ENCODE measurements at places on chromosomes 3 and 15.
A peak's percentile ranks its signal among the peaks of the same experiment; 100 is the strongest.

DNA sequence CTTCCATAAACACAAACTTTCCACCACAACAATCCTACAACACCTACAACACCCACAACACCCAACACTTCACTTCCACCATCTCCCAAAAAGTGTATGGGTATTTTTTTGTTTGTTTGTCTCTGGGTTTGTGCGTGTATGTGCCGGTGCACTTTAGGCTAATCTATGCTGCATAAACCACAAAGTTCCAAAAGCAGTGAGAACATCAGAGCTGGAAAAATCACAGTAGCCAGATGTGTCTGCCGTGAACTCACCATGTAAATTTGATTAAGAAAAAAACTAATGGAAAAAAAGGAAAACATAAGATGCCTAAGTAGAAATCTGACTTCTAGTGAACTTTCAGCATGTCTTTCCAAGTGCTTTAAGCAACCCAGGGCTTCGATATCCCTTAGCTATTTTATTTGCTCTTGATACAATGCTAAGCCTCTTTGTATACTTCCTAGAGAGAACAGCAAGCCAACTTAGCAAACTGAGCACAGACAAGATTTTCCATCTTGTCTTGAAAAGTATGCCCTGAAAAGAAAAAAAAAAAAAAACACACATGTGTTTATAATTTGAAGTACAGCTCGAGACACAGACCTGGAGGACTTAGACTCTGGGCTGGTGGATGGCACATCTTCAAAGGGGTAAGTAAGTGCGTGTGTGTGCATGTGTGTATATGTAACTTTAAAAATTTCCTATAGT, 91.4 kb downstream of the WWTR1 start:
- DNase-seq: no peak

GRCh38 chr15:69265347-69265955, 33.3 kb upstream of the PAQR5 start:
- peak; percentile 34 for DNase-seq

DNA sequence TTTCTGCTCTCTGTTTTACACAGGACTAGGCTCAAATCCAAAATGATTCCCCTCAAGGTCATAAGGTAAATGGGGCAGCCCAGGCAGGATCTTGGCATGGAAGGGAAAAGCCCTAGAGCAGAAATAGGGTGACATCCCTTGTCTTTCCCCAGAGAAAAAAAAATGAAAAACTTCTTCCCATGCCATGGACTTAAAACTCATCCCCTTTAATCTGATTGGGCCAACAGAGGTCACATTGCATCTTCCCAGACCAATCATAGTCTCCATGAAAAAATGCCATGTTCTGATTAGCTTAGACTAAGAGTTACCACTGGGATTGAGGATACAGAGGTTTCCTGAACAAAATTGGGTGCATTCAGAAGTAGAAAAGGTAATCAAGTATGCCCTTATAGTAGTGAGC, 241.3 kb upstream of the LRTM1 start:
- no peak for DNase-seq

DNA sequence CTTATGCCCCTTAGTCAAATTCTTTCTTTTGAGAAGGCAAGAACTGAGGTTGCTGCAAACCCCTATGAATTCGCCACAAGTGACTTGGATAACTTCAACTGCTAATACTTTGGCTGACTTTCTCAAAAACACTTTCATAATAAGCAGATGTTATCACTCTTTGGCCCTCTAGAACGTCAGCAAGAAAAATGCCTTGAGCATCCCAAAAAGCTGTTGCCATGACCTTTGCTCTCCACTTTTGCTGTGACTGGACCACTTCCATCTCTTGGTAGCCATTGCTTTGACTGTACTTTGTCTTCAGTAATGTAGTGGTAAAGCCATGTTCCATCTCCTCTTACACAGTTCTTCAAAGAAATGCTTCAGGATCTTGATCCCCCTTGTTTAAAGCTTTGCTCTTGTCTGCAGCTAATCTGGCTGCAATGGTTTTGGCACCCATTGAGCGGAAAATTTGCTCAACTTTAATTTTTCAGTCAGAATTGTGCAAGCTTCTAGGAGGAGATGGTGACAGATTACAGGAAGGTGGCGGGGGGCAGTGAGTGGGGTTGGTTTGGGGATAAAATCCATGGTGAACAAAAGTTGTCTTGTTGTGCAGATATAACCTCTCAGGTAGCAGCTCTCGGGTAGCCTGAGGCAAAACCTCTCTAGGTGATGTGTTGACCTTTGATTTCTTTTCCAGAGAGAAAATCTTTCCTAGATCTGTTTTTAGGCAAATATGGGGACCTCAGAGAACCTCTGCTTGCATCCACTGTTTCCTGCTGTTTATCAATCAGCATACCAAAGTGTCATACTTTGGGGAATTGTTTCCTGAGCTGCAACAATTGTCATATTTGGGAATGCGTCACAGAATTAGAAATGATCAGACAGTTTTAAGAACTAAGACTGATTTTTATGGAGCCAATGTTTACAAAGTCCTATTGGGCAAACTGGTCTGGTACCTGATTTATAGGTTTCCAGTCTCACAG, 83.6 kb downstream of the CCR1 start:
- no peak for DNase-seq

DNA sequence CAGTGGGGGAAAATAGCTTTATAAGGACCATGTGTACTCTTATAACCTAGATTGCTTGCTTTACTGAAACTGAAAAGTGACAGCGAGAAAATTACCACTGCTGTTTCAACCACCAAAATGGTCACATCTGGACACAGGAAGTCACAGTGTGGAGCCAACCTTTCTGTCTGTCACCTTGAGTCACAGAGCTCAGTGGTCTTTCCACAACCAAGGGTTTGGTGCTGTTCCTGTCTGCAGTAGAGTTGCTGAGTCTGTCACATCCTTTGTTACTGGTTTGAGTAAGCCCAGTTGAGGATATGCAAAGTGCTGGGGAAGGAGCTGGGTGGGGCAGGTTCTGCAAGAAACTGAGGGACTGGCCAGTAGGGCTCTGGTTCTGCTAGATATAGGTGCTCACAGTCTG, 139.1 kb upstream of the EIF1B start:
- DNase-seq: no peak

DNA sequence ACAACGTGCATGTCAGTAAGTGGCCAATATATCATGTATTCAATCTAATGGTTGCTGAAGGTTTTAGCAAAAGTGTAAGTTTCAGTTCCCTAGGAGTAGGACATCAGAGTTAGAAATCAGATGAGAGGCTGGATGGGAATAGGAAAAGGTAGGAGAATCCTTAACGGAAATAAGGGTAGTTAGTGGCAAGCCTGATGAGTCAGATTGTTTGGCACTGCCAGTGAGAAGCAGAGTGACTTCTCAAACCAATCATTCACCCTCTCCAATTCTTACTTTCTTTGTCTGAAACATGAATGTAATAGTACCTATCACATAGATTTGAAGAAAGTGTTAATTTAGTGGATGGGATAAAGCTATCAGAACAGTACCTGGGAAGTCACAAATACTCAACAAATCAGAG, 894.0 kb downstream of the NTRK3 start:
- no peak for DNase-seq

- peak; percentile 72 for DNase-seq
Observed at GRCh38 chr15:51861557-51862359, 32.3 kb downstream of the TMOD3 start.

DNA sequence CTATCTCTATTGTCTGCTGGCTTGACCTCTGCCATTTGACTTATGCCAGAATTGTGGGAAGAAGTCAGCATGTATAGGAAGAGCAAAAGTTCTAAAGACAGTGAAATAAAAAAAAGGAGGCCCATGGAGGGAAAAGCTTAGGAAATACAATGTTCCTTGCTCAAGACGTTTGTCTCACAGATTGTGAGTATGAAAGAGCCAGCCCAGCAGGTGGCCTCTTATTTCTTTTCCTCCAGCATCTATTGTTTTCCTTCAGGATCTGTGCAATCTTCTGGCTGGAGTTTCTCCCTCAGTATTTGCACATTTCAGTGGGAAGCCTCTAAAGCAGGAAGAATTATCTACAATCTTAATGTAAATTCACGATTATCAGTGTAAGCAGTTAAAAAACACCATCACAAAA, 43.7 kb downstream of the ZDHHC3 start:
- no peak for DNase-seq

- no peak for DNase-seq
Observed at GRCh38 chr3:147409143-147410115, at the start of gene ZIC1. Gene ZIC1, plus strand, starts transcription at chr3:147409365. Its CDS starts 748 bp downstream, at chr3:147410113.

DNA sequence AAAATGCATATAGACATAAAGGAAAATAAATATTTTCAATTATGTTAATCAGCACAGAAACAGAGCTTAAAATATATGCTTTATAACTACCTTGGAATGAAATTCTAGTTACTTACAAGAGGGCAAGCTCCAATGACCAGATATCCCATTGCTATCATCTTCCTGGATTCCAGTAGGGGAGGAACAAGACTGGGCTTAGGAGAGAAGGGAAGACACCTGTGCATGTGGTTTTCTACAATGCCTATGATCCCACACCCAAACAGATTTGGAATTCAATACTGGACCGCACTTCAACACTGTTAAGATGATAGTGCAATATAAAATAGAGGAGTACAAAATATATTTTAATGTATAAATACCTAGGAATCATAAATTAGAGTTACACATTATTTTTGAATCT, 79.6 kb downstream of the ARPP21 start:
- no peak for DNase-seq

DNA sequence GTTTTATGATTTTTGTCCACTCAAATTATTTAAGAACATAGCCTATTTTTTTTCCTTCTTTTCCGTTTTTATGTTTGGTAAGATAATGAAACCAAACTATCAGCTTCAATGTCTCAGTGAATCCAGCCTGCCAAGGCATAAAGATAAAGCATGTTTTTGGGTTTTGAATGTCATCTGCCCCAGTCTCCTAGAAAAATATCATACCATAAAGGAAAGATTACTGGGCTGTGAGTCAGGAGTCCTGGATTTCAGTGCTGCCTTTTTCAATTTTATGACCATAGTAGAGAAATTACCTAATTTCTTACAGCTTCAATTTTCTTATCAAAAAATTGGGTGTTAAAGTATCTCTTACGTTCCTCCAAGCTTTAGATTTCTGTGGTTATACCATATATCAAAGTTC, 87.5 kb downstream of the GAP43 start:
- DNase-seq: no peak

- no peak for DNase-seq
Observed at GRCh38 chr3:135349254-135349948, 554.3 kb downstream of the EPHB1 start.

DNA sequence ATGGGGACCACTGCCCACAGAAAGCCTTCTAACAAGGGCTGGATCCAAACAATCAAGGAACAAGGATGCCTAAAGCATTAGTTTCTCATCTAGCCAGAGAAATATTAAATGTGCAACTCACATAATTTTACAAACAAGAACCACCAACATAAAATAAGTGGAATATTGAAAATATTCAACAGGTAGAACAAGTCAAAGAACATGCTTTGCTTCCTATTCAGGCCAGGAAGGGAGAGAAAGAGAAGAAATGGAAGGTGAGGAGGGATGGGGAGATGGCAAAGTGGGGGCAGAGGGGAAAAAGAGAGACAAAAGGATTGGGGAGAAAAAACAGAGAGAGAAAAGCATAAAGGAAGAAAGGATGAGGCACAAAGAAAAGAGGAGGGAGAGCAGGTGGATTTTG, 63.1 kb downstream of the SLC12A8 start:
- DNase-seq: no peak

DNA sequence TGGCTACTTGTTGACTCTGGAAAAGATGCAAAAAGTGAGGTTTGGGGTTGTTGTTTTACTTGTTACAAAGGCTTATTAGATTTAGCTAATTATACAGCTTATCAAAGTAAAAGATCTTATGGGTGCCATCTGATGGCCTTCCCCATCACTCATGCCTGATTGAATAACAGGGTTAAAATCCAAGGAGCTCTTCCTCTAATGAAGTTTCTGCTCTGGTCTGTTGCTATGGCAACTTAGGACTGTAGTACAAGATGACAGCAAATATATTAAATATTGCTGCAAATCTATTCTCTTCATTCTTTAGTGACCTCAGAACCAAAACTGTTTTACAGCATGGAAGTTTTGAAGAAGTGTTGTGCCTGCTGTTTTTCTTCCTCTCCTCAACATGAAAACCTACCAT, 45.6 kb upstream of the SRGAP3 start:
- no peak for DNase-seq

DNA sequence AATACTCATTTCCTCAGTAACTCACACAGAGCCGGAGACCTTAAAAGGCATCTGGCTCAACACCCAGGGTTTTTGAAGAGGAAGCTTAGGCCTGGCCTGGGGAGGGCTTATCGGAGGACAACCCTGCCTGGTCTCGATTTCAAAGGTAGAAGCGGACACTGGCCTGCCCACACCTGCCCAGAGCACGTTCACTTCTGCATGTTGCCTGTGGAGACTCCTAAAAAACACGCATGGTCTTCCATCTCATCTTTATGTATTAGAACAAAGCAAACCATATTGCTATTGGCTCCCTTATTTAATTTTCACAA, 55.5 kb upstream of the FURIN start:
- DNase-seq: no peak

DNA sequence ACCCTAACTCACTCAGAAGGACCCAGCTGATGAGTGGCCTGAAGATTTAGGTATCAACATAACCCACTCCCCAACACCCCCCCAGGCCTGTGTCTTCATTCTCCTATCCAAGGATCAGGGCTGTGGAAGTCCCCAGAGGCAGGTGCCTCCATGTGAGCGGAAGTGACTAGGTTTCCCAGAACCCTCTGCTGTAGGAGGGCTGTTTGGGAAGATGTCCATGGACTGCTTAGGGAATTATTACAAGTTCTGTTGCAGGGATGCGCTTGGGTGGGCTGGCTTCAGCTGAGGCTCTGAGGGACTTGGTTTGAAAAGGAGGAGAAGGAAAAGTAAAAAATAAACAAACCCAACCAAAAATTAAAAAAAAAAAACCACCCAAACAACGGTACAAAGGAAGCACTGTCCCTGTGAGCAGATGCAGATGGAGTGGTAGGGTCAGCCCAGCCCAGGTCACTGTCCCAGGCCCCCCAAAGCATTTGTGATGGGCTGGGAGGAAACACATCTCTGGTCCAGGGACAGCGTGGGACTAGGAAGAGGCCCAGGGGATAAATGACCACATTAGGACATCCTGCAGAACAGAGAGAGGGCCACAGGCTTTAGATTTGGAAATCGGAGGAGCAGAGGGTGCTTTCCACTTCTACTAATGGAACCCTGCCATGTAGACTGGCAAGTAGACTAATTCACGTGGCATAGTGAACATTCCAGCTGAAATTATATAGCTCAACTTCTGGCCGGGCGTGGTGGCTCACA, 12.2 kb upstream of the APOD start:
- no peak for DNase-seq

- no peak for DNase-seq
Observed at GRCh38 chr3:177482048-177482691, 284.9 kb upstream of the TBL1XR1 start.

DNA sequence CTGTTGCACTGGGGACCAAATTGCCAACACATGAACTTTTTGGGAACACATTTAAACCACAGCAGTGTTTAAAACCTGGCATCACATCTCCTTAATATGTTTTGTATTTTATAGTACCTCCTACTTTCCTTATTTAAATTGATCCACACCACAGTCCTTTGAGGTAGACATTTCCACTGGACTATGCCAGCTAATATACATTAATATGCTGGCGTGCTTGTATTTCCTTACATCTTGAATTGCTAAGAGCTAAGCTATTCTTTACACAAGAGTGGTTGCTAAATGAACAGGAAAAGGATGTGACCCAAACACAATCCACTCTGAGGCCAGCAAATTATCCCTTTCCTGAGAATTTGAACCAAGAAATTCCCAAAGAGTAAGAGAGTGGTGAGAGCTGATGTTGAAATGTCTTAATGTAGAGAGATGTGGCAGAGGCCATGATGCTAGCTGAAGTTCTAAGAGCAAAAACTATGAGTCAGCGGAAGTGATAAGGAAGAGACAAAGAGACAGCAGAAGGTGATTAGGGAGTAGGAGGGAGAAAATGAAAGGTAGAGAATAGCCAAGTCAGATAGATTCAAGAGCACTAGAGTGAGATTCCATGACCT, 131.2 kb downstream of the CD47 start:
- DNase-seq: no peak

GRCh38 chr3:32733631-32734229, 48.7 kb downstream of the CNOT10 start:
- DNase-seq: peak; percentile 29

Measured in CD4-positive, alpha-beta T cell treated with Interleukin-10 for 1 hour (primary cell).